ENCODE measurements at places on chromosomes 1 and 21.

GRCh38 chr1:227901906-227902640 lies 45.7 kb downstream of the WNT9A start:
- no peak for ATAC-seq

- ATAC-seq: no peak
These were observed 257.2 kb upstream of the AJAP1 start for GRCh38 chr1:4397196-4397595.

- ATAC-seq: no peak
These were observed 67.8 kb downstream of the ACTL8 start for GRCh38 chr1:17822741-17823426.

GRCh38 chr1:113872219-113872935 lies 865 bp upstream of the PTPN22 start:
- peak; percentile 20 for ATAC-seq

DNA sequence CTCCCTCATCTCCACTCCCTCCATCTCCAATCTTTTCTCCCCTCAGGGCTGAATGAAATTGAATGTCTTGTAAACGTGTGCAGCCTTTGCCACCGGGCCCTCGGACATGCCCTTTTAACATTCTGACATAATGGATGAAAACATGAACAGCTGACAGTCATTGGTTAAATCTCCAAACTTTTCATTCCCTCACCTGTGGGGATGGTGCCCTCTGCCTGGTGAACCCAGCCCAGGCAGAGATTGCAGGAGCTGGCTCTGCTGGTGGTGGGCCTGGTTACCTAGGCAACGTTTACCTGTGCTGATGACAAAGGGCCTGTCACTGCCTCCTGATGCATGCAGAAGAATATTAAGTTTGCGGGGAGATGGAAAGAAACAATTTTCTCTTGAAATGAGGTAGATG lies 21.3 kb downstream of the ST6GALNAC3 start:
- ATAC-seq: no peak

DNA sequence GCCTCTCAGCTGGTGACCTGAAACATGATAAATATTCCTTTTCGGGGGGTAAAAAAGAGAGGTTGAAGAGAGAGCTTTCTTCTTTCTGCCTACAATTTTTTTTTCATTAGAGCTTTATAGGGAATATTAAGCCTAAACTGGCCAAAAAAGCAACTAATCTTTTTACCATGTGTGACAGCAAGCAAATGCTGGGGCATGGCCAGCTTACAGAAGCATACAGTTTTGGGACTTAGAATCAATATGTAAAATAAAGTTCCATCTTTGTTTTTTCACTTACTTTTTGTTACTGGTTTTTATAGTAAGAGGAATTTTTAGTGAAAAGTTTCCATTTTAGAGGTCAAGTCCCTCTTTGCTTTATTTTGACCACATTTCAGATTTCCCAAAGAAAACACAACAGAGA lies 301.2 kb upstream of the DEPDC1 start:
- ATAC-seq: no peak

- ATAC-seq: no peak
These were observed 225.0 kb downstream of the PBX1 start for GRCh38 chr1:164783778-164784555.

GRCh38 chr1:47469910-47470309 lies 32.1 kb downstream of the FOXD2 start:
- ATAC-seq: no peak

DNA sequence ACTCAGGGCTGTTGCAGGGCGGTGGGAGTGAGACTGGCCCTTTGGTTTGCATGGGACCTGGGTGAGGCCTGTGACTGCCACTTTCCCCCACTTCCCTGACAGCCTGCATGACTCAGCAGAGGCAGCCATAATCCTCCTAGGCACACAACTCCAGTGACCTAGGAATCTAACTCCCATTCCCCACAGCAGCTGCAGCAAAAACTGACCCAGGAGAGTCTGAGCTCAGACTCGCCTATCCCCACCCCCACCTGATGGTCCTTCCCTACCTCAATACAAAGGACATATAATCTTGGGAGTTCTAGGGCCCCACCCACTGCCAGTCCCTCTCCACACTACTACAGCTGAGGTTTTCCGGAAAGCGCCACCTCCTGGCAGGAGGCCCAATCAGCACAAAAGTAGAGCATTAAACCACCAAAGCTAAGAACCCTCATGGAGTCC lies 26.7 kb downstream of the NDC1 start:
- ATAC-seq: no peak

DNA sequence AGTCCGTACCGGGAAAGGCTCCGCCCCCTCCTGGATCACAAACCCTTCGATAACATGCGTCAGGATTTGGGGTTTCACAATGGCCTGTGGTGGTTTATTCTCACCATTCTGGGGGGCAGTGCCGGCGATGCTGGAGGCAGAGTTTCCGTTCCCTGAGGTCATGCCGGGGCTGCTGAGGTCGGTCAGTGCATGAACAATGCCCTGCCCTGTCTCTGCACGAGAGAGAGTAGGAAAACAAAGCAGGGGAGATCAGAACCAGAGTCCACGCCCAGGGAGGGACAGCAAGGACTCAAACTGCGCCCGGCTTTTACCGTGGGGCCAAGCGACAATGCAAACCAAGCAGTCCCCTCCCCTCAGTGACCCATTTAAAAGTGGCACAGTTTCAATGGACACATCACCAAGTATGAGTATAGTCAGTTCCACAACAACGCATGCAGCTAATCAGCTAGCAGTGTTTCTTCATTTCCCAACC lies 13.2 kb upstream of the A3GALT2 start:
- no peak for ATAC-seq

DNA sequence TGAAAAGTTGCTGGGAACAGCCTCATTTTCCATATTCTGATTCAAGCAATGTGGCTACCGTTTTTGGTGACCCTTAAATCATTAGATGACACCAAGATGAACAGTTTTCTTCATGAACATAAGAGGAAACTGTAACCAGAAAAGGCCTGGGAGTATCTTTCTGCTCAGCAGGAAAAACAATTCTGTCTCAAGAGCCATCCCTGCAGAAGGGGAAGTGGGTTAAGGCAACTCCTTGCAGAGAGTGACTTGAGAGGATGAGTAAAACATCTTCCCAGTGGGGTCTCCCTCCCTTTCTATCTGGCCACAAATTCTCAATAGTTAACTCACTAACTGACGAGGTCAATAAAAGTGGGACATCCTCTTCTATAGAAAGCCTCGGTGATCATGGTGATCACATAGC lies 187.6 kb upstream of the NRIP1 start:
- no peak for ATAC-seq

DNA sequence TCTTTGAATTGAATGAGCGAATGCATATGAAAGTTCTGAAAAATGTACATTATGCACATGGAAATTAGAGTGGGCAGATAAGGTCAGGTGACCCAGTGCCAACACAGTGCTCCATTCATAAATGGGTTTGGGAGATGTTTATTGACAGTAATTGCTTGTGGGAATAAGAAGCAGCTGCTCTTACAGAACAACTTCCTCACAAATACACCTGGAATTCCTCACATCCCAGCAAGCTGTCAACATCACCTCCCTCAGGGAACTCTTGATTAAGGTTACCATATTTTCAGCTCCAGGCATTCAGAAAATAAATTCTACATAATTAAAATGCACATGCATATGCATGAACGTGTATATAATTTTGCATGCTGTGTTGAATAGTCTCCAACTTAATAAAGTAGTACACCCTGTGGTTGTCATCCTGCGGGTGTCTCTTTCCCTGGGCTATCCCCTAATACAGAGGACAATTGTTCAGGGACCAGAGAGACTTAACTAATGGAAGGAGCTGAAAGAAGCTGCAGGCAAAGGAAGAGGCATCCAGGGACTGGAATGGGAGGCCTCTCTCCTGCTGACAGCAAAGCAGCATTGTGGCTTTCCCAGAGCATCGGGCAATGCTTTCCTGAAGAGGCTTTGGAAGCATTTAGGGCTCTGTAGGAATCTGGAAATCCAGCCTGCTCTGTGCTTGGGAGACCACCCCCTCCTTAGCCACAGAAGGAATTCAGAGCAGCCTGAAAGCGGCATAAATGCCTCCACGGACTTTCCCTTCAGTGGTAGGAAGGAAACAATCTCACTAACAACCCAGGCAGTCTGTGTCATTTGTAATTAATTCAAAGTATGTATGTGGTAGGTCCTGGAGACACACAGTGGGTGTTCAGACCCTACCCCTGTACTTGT lies 55.2 kb upstream of the GNG12 start:
- ATAC-seq: no peak

Data from activated T-helper 17 cell treated with anti-CD3 and anti-CD28 coated beads, Interleukin-2, amount 50 U/mL, for 72 hours (primary cell).